ENCODE measurements at places on chromosomes 11 and 22. TPM values are rescaled to one million over a fixed set of nuclear protein-coding genes. Genes with fewer than 3 reads are reported as not detected.
A peak's percentile ranks its signal among the peaks of the same experiment; 100 is the strongest.

DNA sequence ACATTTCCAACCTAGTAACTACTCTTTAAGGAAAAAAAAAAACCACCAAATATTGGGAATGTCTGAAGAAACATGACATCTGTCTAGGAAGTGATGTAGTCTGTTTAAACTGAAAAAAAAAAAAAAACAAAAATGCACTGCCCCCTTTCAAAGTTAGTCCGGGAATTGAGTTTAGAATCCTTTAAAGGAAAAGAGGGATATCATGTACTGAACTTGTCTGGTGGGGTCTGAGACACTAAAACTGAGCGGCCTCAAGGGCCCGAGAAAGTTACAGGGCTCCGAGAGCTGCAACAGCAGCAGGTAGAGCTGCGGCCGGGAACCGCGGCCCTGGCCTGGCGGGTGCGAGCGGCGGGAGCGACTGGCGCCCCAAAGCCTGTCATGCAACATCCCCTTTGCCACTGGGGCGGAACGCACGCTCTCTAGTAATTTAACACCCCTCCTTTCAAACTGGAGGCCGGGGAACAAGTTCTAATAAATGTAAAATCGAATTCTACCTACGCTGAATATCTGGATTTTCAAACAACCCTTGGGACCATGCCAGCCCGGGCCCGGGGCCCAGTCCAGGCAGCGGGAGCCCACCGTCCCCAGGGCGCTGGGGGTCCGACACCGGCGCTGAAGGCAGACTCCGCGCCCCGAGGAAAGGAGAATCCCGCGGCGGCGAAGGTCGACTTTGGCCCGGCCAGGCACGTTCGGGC, 736 bp downstream of the RDX start:
- H3K27me3 ChIP-seq: no peaks in the 10 kb centered on the region
- H3K4me1 ChIP-seq: peaks cover 22% of the 10 kb centered on the region
- peak overlapping the region; percentile 93 for H3K4me3 ChIP-seq
- DNase-seq: peak; percentile 92
- peaks cover 3% of the 10 kb centered on the region for H3K36me3 ChIP-seq

- H3K4me1 ChIP-seq: no peaks in the 10 kb centered on the region
Measured at GRCh38 chr22:30335236-30335635, 8.5 kb upstream of the TBC1D10A start.

DNA sequence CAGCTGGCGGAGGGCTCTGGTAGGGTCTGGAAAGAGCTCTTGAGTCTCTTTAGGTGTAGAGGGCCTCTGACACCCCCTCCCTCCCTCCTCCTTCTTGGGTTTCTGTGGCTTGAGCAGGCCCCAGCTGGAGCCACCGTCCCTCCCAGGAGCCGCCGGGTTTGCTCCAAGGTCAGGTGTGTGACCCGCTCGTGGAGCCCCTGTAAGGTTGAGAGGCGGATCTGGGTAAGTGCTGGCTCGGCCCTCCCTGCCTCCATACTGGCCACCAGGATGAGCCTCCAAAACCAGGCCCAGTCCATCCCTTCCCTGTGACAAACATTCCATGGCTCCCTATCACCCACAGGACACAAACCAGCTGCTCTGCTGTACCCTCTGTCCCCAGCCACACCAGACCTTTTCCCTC, 9.3 kb downstream of the PLEKHB1 start:
- no peak overlapping the region for H3K4me3 ChIP-seq
- no peaks in the 10 kb centered on the region for H3K27me3 ChIP-seq
- H3K27ac ChIP-seq: no peak overlapping the region
- no peak for DNase-seq
- peaks cover 3% of the 10 kb centered on the region for H3K4me1 ChIP-seq

- peak; percentile 32 for DNase-seq
- peaks cover 30% of the 10 kb centered on the region for H3K36me3 ChIP-seq
- H3K4me3 ChIP-seq: no peak overlapping the region
- H3K4me1 ChIP-seq: peaks cover 28% of the 10 kb centered on the region
- peak overlapping the region; percentile 12 for H3K27ac ChIP-seq
Measured at GRCh38 chr22:30327864-30328345, 1.2 kb upstream of the TBC1D10A start.

DNA sequence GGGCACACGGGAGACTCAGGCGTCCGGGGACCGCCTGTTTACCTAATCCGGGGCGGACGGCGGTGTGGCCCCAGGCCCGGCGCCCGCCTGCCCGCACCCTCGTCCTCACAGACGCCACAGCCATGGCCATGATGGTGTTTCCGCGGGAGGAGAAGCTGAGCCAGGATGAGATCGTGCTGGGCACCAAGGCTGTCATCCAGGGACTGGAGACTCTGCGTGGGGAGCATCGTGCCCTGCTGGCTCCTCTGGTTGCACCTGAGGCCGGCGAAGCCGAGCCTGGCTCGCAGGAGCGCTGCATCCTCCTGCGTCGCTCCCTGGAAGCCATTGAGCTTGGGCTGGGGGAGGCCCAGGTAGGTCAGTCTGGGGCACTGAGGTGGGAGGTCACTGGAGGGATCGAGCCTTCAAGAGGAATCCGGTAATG, 10.0 kb upstream of the RAB1B start:
- H3K27ac ChIP-seq: peak overlapping the region; percentile 76
- H3K27me3 ChIP-seq: no peaks in the 10 kb centered on the region
- H3K4me3 ChIP-seq: peak overlapping the region; percentile 96
- no peak for DNase-seq
- H3K36me3 ChIP-seq: peaks cover 24% of the 10 kb centered on the region
- H3K4me1 ChIP-seq: peaks cover 14% of the 10 kb centered on the region

- H3K4me3 ChIP-seq: no peak overlapping the region
- peak; percentile 74 for DNase-seq
- H3K36me3 ChIP-seq: peaks cover 97% of the 10 kb centered on the region
- no peaks in the 10 kb centered on the region for H3K27me3 ChIP-seq
- peak overlapping the region; percentile 56 for H3K27ac ChIP-seq
Measured at GRCh38 chr11:69647761-69648497, 7.0 kb downstream of the CCND1 start.

- DNase-seq: no peak
- H3K27ac ChIP-seq: no peak overlapping the region
- H3K36me3 ChIP-seq: no peaks in the 10 kb centered on the region
Measured at GRCh38 chr11:126123686-126124085, 61.0 kb upstream of the CDON start.

GRCh38 chr22:34798605-34799004, 267.4 kb upstream of the ISX start:
- no peaks in the 10 kb centered on the region for H3K27me3 ChIP-seq
- no peak overlapping the region for H3K4me3 ChIP-seq
- no peaks in the 10 kb centered on the region for H3K36me3 ChIP-seq
- no peaks in the 10 kb centered on the region for H3K4me1 ChIP-seq
- DNase-seq: no peak

DNA sequence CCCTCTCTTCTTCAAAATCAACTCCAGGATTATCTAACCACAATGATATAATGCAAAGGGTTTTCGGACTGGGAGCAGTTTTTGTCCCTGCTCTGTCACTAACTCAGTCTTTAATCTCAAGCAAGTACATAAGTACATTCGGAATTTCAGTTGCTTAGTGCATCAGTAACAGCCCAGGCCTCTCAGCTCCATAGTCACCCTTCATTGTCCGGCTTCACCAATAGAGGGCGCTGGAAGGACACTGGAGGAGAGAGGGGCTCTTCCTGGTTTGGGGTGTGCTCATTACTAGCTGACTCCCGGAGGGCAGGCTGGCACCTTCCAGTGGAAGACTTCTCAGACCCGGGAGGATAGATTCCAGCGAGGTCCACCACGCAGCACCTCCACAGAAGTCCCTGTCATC, 90.4 kb upstream of the PDGFD start:
- H3K27me3 ChIP-seq: no peaks in the 10 kb centered on the region
- no peak overlapping the region for H3K27ac ChIP-seq
- no peaks in the 10 kb centered on the region for H3K4me1 ChIP-seq
- no peak overlapping the region for H3K4me3 ChIP-seq
- DNase-seq: no peak
- H3K36me3 ChIP-seq: no peaks in the 10 kb centered on the region

The ARFGAP3 gene
- total RNA-seq: 91.6 TPM

The UPK3A gene
- total RNA-seq: not detected
